ENCODE measurements at places on chromosomes 2 and 18.

DNA sequence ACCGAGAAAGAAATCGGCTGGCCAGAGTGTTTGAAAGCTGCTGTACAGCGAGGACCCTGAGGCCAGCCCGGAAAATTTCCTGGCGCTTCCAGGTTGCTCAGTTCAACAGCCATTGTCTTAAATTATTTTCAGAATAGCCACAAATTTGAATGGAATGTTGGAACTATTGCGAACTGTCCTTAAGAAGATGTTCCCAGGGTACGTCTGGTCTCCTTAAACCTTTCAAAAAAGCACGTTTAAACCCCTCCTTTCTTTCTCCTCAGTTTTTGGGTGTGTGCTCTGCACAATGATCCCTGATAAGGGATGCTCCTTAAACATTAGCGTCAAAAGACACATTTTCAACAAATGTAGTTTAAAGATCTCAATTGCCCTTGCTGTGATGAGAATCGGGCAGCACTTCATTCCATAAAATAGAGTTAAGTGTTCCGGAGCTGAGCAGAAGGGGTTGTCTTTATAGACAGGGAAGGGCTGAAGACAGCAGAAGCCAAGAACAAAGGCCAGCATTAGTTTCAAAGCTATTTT is 14.5 kb upstream of the LPIN2 start:
- DNase-seq: no peak

DNA sequence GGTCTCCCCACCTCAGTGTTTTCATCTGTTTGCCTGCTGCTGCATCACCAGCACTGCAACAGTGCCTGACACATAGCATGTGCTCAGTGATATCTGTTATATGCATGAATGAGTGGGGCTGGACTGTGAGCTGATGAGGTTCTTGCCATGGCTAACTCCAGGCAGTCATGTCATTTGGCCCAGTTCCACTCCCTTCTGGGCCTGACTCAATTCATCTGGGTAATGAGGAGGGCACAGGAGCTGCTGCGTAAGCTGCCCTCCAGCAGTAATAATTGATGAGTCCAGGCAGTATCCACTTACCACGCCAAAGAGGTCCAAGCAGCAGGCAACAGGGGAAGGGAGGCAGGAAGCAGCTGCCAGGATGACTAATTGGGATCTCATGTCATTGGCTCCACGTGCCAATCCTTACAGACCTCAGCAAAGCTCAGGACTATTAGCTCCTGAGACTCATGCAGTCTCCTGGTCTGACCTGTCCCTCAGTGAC is 34.1 kb upstream of the MAT2A start:
- no peak for DNase-seq

GRCh38 chr2:138814123-138814898 is 34.1 kb upstream of the NXPH2 start:
- no peak for DNase-seq

DNA sequence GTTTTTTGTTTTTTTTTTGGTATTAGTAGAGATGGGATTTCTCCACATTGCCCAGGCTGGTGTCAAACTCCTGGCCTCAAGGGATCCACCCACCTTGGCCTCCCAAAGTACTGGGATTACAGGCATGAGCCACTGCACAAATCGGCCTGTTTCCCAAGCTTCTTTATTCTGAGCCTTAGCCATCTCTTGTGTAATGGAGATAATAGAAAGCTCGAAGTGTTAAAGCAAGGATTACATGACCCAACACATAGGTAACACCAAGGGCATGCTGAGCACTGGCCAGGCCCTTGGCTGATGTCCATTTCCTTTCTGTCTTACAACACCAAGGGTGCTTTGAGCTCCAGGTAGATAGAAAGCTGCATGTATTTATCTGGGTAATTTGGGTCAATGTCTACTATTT is 187.8 kb upstream of the MEX3C start:
- DNase-seq: no peak

DNA sequence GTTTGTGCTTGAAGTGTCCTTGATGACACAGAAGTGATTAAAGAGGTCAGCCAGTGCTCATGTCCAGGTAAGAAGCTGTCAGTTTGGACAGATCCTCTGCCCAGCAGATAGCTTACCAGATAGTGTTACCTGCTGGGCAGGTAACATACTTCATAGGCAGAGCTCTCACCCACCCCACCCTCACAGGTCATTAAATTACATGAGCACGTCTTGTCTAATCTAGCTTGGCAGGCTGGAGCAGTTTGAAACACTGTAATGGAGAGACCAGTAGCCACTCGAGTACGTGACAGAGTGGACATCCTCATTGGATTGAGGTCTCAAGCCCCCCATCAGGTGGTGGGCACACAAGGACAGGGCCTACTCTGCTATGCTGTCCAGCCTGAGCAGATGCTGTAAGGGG is 27.1 kb downstream of the TTC32 start:
- DNase-seq: no peak

- DNase-seq: peak; percentile 79
Measured at GRCh38 chr2:230225486-230225885, at the start of gene SP140. Gene SP140 (plus strand): TSS chr2:230225736. CDS start chr2:230225845, 109 bp downstream.

GRCh38 chr2:106358521-106358920 is 109.7 kb downstream of the RGPD3 start:
- DNase-seq: no peak

GRCh38 chr2:83823229-83823628 is 635.9 kb downstream of the SUCLG1 start:
- no peak for DNase-seq

DNA sequence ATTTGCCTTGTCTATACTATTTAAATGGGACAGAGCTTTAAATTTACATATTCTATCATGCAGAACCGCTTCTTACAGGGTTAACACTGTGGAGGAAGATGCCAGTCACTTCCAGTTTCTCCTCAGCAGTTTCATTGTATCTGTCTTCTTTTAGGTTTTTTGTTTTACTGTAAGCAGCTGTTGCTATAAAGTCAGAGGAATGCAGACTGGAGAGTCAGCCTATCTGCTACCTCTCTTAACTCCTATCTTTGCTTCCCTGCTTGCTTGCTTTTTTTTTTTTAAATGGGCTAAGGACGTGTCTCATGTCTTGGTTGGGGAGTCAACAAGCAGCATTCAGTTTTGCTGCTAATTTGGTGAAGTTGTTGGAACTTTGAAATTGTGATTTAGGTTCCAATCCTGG is 8.9 kb downstream of the EPC2 start:
- no peak for DNase-seq

DNA sequence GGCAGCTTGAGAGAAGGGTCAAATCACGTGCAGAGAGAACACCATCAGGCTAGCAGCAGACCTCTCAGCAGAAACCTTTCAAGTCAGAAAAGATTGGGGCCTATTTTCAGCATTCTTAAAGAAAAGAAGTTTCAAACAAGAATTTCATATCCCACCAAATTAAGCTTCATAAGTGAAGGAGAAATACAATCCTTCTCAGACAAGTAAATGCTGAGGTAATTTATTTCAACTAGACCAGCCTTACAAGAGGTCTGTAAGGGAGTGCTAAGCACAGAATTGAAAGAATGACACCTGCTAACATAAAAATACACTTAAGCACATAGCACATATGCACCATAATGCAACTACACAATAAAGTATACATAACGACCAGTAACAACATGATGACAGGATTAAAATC is 693.9 kb downstream of the NYAP2 start:
- no peak for DNase-seq

DNA sequence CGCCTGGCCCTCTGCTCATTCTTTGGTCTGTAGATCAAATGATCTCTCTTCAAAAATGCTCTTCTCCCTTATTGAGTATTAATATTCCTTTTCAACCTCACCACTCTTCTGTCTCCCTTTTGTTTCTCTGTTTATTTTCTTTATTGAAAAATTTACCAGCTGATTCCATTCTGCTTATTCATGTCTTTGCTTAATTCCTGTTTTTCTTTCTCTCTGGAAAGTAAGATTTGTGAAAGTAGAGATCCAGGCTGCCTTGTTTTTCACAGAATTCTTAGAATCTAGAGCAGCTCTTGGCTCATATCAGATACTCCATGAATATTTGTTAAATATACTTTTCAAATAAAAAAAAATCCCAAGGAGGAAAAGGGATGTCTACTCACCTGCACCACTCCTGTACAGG is 157.0 kb downstream of the DOCK10 start:
- no peak for DNase-seq

- no peak for DNase-seq
Measured at GRCh38 chr2:142722569-142722968, 154.9 kb upstream of the KYNU start.

GRCh38 chr2:62586981-62587380 is 81.0 kb upstream of the TMEM17 start:
- DNase-seq: no peak

DNA sequence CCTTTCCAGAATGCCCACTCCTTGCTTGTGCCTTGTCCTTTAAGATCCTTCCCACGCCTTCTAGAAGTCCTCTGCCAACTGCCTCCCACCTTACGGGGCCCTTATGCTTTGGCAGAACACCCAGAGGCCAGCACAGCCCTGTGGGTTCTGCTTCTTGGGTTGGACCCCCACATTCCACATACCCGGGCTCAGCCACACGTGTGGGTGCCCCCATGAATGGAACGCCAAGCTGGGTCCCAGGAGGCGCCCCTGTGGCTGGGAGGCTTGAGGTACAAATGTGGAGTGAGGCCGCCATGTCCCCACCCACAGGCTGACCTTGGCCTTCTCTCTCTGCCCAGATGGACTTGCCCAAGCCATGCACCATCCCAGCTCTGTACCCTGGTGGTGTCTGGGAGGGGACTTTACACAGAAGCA is 74.2 kb downstream of the STPG4 start:
- DNase-seq: no peak

DNA sequence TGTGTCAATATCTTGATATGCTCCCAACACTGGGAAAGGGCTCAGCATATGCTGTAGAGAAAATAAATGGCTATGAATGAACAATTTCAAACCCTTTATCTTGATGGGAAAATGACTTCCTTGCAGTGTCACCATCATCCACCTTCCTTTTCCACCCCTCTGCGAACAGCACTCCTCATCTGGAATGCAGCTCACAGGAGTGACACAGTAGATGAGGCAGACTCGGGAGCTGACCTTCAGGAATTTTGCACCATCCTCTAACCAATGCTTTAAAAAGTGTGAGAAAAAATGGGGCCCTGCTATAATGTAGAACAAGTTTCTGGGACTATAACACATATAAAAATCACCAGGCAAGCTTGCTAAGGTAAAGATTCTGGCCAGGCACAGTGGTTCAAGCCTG is 41.3 kb upstream of the YPEL5 start:
- no peak for DNase-seq

GRCh38 chr18:10226971-10227370 is 227.5 kb upstream of the APCDD1 start:
- DNase-seq: no peak

DNA sequence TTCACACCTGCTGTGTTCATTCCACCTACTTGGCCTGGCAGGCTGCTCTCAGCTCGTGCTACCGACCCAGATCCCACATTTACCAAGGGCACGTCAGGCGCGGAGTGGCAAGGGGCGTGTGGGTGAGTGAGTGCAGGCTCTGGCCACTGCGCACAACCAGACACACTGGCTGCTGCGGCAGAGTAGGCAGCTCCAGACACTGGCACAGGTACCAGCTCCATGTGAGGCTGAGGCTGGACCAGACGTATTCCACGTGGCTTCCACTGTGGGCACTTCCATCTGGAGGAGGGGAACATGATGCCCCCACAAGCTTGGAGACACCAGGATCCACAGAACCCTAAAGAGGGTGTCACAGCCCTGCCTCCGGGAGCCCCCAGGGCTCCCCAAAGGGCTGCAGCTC is 74.6 kb upstream of the ZNF804A start:
- no peak for DNase-seq

DNA sequence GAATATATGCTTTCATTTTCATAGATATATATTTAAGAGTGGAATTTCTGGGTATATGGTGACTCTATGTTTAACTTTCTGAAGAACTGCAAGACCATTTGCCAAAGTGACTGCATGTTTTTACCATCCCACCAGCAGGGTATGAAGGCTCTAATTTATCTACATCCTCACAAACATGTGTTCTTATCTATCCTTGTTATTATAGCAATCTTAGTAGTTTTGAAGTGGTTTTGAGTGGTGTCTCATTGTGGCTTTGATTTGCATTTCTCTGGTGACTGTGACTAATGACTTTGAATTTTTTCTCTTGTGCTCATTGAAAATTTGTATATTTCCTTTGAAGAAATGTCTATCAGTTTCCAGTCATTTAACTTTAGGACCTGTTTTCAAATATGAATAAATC is 310.2 kb upstream of the NRP2 start:
- DNase-seq: no peak

DNA sequence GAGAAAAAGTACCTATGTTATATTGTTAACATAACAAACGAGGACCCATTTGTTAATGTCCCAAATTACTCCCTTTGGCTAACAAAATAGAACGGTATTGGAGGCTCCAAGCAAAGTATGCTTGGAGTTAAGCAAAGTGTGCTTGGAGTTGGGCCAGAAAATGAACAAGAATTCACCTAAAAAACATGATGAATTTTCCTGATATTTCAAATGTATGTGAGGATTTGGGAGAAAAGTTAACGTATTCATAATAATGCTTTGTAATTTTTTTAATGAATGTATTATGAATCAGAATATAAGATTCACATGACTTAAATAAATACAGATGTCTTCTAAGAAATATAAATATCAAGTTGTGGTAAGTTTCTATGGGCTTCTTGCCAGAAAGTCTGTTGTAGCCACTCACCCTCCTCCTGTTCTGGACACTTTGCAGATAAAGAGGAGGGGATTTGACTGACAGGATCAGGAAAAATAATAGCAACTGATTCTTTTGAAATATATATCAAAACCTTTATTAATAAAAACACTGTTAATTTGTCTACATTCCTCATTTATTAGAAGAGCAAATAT is 423.7 kb upstream of the MMADHC start:
- no peak for DNase-seq

DNA sequence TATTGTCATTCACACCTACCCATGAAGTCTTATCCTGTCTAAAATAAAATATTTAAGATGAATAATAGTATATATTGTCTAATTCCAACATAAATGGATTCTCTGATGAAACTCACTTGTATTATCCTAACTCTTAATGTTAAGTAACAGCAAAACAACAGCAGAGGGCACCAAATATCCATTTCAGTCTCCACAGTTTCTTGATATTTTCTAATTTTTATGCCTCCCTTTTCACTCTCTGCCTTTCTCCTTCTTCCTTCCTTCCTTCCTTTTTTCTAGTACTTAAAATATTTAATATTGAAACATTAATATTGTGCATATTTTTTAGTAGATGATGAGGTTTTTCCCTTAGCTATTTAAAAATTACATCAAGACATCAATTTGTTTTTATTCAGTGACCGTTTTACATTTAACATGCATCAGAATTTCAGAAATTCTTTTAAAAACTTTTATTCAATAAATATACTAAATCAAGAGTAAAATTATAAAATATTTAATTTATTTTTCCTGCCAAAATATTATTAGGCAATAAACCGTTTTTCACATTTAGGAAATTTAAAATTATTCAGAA is 97.6 kb downstream of the WDR7 start:
- no peak for DNase-seq
